ENCODE measurements at places on chromosomes 1 and 21. TPM values are rescaled to one million over a fixed set of nuclear protein-coding genes. Genes with fewer than 3 reads are reported as not detected.

The LAD1 gene
- polyA plus RNA-seq, result 26.9 TPM

The NUF2 gene
- polyA plus RNA-seq, result 27.9 TPM

The ROR1 gene
- polyA plus RNA-seq, result 116 TPM

The ATP1A2 gene
- 5.3 TPM for polyA plus RNA-seq

- DNase-seq, result no peak
Measured at GRCh38 chr1:92273039-92273438, 25.7 kb downstream of the GLMN start.

- no peak for DNase-seq
Measured at GRCh38 chr1:109725510-109725909, 13.5 kb downstream of the GSTM5 start.

GRCh38 chr1:37484325-37485051 is 10.1 kb downstream of the ZC3H12A start:
- DNase-seq, result no peak

DNA sequence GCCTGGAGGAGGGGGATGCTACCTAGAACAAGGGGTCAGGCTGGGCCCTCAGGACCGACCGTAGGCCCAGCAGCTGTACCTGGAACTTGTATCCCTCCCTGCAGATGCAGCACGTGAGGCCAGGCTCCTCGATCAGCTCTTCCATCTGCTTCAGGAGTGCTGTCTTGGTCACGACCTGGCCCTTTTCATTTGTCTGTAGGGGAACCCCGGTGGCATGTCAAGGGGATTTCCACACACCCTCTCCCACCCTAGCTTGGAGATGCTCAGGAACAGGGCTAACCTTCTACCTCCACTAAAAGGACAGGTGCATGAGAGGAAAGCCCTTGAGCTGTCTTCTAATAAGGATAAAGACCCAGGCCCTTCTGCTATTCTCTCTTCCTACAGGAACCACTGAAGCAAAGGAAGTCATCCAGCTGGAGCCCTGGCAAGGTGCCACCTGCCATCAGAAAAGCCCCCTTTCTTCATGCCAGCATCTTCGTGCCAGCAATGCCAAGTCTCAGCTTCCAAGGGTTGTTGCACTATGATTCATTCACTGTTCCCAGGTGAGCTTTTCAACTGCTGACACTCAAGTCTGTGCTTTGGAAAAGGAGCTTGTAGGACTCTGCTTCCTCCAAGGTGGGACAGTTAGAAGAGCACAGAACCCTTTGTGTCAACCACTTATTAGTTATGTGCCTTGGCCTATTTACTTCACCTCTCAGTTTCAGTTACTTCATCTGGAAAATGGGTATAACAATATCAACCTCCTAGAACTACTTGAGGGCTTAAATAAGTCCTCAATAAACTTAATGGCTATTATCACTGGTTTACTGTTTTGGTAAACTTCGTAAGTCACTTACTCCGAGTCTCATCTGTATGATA is 122.1 kb downstream of the UBR4 start:
- DNase-seq, result no peak

DNA sequence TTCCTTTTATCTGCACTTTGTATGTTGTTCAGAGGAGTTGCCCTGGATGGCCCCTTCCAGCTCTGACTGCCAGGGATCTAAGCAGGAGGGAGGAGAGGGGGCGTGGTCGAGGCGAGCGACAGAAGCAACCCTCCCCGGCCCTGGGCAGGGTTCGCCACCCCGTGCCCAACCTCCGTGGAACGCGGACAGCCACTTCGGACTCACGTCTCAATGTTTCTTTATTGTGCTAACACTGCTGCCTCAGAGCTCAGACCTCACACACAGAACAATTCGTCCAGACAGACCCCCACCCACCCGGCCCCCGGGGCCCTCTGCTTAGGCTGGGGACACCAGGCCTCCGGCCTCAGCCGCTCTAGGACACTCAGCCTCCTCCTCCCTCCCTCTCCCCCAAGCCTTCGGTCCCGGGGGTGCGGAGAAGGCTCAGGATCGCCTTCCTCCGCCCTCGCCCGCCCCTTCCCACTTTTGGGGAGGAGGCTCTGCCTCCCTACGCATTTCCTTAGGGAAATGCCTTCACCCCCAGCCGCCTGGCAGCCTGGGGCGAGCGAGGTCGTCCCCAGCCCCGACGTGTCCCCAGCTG is 8.3 kb downstream of the VSIG8 start:
- DNase-seq, result no peak

DNA sequence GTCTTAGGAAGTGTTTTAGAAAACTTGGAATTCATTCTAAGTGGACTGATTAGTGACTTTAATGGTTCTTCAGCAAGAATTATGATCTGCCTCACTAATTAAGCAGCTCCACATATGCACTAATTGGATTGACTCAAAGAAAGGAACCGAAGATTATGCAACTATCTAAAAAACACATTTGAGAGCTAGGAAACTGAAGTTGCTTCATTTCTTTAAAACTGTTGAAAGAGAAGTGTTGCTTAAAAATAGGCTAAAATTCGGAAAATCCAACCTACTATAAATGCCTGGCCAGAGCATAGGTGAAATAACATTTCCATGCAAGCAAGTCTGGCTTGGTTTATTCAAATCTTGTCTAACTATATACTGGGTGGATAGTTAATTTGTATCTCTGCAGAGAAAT is 502.9 kb upstream of the ZRANB2 start:
- DNase-seq, result no peak

DNA sequence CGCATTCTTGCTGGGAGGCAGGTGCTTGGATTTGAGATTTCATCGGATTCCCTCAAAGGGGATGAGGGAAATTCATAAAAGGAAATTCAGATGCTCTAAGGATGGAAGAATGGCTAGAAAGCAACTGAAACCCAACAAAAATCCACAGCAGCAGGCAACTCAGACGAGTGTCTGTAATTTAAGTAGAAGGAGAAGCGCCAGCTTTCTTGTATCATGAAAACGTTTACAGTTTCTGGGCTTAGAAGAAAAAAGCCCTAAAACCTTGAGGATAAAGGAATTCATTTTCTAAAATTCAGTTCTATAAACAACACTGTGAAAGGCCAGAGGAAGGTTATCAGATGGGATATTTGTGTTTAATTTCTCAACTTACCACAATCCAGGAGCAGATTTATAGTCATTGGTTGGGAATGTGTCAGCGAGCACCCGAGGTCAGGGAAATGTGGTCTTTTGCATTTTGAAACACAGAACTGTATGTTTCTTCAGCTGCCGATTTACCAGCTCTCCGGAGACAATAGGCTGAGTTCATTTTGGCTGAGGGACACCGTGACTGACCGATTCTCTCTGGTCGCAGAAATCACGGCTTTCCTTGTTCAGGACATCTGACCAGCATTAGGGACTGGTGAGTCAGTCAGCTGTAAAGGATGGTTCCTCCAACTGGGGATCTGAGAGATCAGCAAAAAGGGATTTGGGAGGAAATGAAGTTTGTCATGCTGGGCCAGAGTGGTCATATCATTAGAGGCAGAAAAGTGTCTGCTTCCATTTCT is 111.6 kb upstream of the ERRFI1 start:
- DNase-seq, result peak; percentile 55

GRCh38 chr1:1922956-1923833 is 4.1 kb upstream of the TMEM52 start:
- DNase-seq, result no peak

DNA sequence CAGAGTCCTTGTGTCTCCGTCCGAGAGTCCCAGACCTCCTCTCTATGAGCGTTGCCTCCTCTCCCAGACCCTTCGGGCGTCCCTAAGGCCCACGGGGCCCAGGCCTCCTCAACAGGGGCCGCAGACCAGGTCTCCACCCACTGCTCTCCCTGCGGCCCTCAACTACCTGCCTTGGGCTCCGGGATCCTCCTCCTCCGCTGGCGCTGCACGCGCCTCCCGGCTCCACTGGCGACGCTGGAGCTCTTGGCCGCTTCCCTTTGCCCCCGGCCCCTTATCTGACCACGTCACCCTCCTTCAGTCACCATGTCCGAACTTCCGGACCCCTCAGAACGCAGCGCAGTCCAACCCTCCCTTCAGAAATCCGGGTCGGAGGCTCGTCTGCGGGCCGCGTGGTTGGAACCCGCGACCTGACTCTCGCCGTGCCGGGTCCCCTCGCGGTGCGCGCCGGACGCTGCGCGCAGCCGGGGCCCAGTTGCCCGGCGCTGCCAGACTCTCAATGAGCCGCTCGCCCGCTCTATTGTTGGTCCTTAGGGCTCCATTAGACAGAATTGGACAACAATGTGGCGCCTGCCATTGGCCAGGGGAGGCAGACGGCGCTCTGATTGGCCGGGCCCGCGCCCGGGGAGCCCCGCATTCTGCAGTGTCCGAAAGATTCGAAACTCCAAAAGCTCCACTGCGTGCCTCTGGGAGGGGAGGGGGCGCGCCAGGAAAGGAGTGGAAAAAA is at the start of gene DMRTA2:
DMRTA2 (minus strand) TSS at position 498 of the 724 bp plus-strand sequence. CDS start 1,907 bp downstream, outside the sequence.
- DNase-seq, result no peak

DNA sequence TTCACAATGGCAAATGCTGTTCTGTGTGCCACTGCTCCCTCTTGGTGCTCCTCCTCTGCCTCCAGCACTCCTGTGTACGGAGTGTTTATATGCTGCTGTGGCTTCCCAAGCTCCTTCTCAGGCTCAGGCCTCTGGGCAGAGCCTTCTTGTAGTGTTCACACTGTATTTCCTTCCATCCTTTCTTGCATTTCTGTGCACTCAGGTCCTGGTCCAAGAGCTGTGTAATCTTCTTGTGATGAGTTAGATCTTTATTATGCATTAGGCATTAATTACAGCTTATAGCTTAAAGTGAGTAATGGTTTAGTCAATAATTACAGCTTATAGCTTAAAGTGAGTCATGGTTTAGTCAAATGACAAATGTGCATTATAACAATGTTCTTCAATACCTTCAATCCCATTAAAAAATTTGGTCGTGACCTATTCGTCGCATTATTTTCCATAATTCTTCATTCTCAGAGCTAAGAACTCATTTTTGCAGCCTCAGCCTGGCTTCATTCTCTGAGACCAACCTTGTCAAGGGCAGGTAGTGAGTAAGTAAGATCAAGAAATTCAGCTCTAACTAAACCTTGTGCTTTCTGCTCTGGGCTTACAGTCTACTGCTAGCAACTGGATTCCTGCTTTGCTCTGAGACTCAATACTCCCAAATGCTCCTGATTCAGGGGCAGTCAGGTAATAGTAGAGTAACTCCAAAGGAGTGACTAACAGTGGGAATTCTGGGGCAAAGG is 154.5 kb upstream of the SPAG17 start:
- no peak for DNase-seq

- no peak for DNase-seq
Measured at GRCh38 chr21:27570306-27570868, 603.5 kb upstream of the ADAMTS5 start.

- no peak for DNase-seq
Measured at GRCh38 chr1:203090421-203091198, 4.8 kb upstream of the MYOG start.

DNA sequence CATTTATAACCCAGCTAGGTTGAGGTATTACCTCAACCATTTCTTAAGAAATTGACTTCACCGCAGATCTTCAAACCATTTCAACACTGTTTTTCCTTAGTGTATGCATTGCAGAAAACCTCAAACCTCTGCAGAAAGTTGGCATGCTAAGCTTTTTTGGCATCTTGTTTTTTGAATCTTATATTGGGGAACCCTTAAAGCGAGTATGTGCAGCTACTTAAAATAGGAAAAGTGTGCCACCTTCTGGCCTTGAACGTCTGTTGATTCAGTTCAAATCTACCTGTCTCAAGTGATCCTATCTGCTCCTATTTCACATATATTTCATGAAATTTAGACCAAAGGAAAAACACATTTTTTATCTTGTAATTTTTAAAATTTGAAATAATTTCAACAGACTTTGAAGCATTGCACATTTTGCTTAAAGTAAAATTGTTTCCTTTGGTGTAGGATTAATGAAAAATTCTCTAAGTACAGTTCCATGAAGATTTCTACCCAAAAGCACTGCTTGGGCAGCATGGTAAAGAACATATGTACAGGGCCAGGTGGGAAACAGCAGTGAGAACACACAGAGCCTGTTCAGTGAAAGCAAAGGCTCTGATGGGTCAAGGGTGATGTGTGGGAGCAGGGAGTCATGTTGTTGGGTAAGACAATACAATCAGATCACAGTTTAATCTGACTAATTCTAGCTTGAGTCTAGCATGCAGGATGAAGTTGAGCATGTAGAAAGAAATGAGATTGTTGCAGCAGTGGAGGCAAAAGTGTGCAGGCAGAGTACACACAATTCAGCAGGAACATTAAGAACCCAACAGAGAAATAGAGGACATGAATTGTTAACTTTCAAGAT is 17.2 kb downstream of the HENMT1 start:
- no peak for DNase-seq

DNA sequence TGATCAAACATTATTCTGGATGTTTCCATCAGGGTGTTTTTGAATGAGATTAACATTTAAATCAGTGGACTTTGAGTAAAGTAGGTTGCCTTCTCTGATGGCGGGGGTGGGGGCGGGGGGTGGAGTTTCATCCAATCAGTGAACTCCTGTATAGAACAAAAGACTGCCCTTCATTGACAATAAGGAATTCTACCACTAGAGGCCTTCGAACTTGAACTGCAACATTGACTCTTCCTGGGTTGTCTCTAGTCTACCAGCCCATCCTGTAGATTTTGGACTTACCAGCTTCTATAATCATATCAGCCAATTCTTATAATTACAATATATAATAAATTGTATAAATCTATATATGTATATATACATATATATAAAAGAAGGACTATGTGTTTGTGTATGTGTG is 520.4 kb upstream of the CXADR start:
- DNase-seq, result no peak

GRCh38 chr1:205430696-205431305 is 8.9 kb upstream of the LEMD1 start:
- DNase-seq, result no peak

DNA sequence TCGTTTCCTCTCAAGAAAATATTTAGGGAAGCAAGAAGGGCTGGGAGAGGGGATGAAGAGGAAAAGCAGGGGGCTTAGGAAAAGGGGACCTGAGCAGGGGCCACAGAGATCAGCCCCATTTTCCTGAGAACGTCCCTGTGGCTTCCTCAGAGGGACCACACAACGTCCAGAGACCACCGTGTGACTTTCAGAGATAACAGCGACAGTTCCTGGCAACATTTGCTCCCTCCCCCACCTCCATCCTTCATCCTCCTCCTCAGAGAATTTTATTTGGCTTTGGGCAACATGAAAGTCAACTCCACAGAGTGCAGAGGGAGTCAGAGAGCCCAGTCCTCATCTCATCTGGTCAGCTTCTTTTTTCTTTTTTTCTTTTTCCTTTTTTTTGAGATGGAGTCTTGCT is 50.9 kb downstream of the RUNX1 start:
- DNase-seq, result no peak

DNA sequence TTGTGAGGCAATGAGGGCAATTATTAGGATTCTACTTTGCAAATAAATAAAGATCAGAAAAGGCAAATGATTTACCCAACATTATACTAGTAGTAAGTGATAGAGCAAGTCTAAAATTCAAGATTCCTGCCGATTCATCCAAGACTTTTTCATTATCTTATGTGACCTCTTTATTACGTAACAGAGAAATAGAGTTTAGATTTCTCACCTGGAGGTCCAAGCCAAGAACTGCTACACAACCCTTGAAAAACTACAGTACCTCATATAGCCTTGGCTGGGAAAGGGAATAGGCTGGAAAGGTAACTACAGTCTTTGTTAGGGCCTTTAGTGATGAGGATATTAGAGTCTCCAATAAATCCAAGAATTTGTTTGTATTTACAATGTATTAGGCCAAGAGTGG is 13.3 kb downstream of the EEIG2 start:
- no peak for DNase-seq

GRCh38 chr21:28971171-28971570 is 21.5 kb downstream of the LTN1 start:
- no peak for DNase-seq

Measured in left renal pelvis (tissue), 4 donors.